ENCODE measurements at places on chromosomes 2 and 18.
A peak's percentile ranks its signal among the peaks of the same experiment; 100 is the strongest.

- no peak overlapping the region for H3K27ac ChIP-seq
- no peaks in the 10 kb centered on the region for H3K36me3 ChIP-seq
- no peaks in the 10 kb centered on the region for H3K4me1 ChIP-seq
- peak; percentile 8 for DNase-seq
- H3K27me3 ChIP-seq, result no peaks in the 10 kb centered on the region
- no peak overlapping the region for H3K4me3 ChIP-seq
Measured at GRCh38 chr2:144496092-144496976, 23.6 kb downstream of the ZEB2 start.

DNA sequence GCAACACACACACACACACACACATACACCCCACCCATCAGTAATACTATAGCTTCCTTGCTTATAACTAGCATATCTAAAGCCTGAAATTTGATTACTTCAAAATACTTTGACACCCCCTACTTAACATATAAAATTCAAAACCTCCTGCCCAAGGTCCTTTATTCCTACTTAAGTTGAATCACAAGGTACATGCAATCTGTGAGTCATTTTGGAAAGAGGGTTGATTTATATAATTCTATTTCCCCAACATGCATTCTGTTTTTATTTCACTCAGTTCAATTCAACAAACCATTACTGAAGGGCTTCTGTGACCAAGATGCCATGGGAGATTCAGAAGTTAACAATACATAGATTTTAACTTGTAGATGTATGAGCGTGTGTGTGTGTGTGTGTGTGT is 420.7 kb downstream of the METTL4 start:
- no peak for DNase-seq
- no peak overlapping the region for H3K4me3 ChIP-seq
- H3K36me3 ChIP-seq, result no peaks in the 10 kb centered on the region
- H3K4me1 ChIP-seq, result no peaks in the 10 kb centered on the region

DNA sequence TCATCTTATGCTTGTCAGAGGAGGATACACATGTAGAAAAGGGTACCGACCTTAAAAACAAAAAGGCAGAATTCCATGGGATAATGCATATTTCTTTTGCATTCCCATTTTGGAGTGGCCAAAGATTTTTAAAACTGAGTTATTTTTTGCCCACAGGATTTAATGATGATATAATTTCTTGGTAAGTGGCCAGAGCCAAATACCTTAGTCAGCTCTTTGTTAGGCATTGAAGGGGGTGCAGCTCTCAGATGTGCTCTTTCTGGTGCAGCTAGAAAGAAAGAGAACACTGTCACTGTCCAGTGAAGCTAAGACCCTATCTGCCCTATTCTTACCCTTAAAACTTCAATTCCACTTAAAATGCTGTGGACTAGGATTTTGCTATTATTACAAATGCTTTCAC is 10.8 kb downstream of the COQ10B start:
- no peaks in the 10 kb centered on the region for H3K4me1 ChIP-seq
- DNase-seq, result no peak
- H3K4me3 ChIP-seq, result no peak overlapping the region
- peaks cover 10% of the 10 kb centered on the region for H3K36me3 ChIP-seq
- H3K27me3 ChIP-seq, result no peaks in the 10 kb centered on the region
- H3K27ac ChIP-seq, result no peak overlapping the region

GRCh38 chr2:109472974-109473373 is 140.8 kb downstream of the SEPTIN10 start:
- no peaks in the 10 kb centered on the region for H3K27me3 ChIP-seq
- peaks cover 21% of the 10 kb centered on the region for H3K4me1 ChIP-seq
- no peak overlapping the region for H3K4me3 ChIP-seq
- H3K27ac ChIP-seq, result no peak overlapping the region

- no peaks in the 10 kb centered on the region for H3K27me3 ChIP-seq
- H3K4me3 ChIP-seq, result no peak overlapping the region
- H3K4me1 ChIP-seq, result no peaks in the 10 kb centered on the region
Measured at GRCh38 chr2:50956886-50957285, 75.0 kb downstream of the NRXN1 start.

- no peak for DNase-seq
- no peak overlapping the region for H3K27ac ChIP-seq
- H3K4me3 ChIP-seq, result no peak overlapping the region
- H3K36me3 ChIP-seq, result no peaks in the 10 kb centered on the region
- no peaks in the 10 kb centered on the region for H3K4me1 ChIP-seq
Measured at GRCh38 chr2:167697948-167698347, 549.4 kb downstream of the STK39 start.

- no peaks in the 10 kb centered on the region for H3K36me3 ChIP-seq
- H3K4me3 ChIP-seq, result peak overlapping the region; percentile 64
- H3K27me3 ChIP-seq, result peaks cover 6% of the 10 kb centered on the region
- H3K4me1 ChIP-seq, result peaks cover 9% of the 10 kb centered on the region
- DNase-seq, result peak; percentile 36
Measured at GRCh38 chr2:45168711-45169338, 159.6 kb upstream of the SIX2 start.

GRCh38 chr2:188365058-188365641 is 73.5 kb downstream of the GULP1 start:
- no peak for DNase-seq
- H3K27me3 ChIP-seq, result no peaks in the 10 kb centered on the region
- H3K27ac ChIP-seq, result no peak overlapping the region
- H3K4me3 ChIP-seq, result no peak overlapping the region

DNA sequence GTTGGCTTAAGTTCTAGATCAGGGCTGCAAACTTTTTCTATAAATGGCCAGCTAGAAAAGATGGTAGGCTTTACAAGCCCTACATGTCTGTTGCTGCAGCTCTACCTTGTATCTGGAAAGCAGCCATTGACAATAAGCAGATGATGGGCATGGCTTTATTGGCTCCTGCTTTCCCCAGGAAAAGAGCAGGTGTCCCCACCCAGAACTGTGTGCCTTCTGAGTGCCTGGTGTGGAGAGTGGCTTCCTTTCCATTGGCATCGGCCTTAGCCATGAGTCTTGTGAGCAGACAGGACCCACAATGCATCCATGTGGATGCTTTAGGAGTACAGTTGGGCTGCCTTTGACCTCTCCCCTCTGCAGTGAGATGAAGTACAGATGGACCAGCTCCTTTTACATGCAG is 120.2 kb downstream of the CD8B2 start:
- H3K27me3 ChIP-seq, result no peaks in the 10 kb centered on the region
- no peaks in the 10 kb centered on the region for H3K36me3 ChIP-seq
- H3K4me1 ChIP-seq, result no peaks in the 10 kb centered on the region
- H3K27ac ChIP-seq, result no peak overlapping the region
- no peak overlapping the region for H3K4me3 ChIP-seq

DNA sequence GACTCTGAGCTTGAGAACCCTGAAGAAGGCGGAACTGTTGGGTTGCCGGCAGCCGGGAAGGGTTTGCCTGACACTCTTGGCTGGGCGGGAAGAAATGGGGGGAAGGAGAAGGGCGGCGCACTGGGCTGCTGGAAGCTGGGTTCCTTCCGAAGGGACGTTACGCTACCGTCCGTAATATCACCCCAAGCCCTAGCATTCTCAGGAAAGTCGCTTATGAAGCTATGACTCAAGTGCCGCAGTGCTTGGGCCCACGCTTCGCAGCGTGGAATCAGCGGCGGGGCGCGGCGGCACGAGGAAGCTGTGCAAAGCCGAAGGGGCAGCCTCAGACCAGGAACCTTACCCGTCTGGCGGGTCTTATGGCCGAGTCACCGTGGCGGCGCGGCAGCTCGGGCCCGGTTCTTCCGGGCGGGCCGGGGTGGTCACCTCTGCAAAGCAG is 50.2 kb upstream of the SIGLEC15 start:
- H3K36me3 ChIP-seq, result no peaks in the 10 kb centered on the region
- H3K4me1 ChIP-seq, result peaks cover 9% of the 10 kb centered on the region
- DNase-seq, result peak; percentile 89
- peaks cover 16% of the 10 kb centered on the region for H3K27me3 ChIP-seq
- peak overlapping the region; percentile 62 for H3K4me3 ChIP-seq

DNA sequence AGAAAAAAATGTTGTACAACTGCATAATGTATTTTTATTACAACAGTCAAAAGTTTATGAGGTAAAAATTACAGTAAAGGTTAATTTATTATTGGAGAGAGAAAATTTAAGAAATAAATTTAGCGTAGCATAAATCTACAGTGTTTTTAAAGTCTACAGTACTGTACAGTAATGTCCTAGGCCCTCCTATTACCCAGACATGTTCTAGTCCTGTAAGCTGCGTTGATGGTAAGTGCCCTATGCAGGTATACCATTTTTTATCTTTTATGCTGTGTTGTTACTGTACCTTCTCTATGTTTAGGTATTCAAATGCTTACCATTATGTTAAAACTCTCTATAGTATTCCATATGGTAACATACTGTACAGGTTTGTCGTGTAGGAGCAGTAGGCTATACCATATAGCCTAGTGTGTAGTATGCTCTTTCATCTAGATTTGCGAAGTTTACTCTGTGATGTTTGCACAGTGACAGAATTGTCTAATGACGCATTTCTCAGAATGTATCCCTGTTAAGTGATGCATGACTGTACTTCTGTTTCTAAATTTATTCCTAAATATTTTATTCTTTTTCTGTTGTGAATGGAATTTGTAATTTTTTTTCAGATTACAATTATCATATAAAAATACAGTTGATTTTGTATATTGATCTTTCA is 24.5 kb downstream of the ABI2 start:
- H3K36me3 ChIP-seq, result no peaks in the 10 kb centered on the region
- H3K4me1 ChIP-seq, result no peaks in the 10 kb centered on the region
- no peak overlapping the region for H3K27ac ChIP-seq
- no peak for DNase-seq

DNA sequence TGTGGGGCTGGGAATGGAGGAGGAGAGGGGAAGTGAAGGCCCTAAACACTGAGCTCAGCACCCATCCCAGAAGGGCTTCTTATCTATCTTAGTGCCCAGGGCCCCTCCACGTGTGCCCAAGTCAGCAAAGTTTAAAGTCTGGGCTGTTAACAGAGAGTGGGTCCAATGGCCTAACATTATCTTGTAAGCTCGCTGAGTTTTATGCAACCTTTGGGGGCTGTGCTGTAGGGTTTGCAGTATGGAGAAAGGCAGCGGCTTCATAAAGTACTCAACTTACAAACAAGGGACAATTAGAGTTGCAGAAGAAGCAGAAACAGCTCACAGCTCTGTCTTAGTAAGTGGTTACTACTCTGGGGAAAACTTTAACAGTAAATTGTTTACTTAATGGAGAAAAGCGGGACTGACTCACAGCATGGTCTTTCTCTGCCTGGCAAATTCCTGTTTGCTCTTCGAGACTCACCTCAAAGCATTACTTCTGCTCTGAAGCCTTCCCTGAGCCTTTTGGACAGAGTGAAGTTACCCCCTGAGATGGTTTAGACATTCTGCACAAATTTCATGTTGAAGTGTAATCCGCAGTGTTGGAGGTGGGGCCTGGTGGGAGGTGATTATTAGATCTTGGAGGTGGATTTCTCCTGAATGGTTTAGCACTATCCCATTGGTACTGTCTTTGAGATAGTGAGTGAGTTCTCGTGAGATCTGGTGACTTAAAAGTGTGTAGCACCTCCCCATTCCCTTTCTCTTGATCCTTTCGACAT is 9.0 kb downstream of the ENOSF1 start:
- no peaks in the 10 kb centered on the region for H3K27me3 ChIP-seq
- H3K4me1 ChIP-seq, result peaks cover 9% of the 10 kb centered on the region
- DNase-seq, result no peak

All from endothelial cell of umbilical vein (primary cell).